Stimulated activated CD4-positive, alpha-beta T cell treated with anti-CD3 and anti-CD28 coated beads, Interleukin-1b, Interleukin-23, amount 100 ng/mL, for 4 hours (primary cell): ENCODE measurements at places on chromosomes 13 and 19.
A peak's percentile ranks its signal among the peaks of the same experiment; 100 is the strongest.

DNA sequence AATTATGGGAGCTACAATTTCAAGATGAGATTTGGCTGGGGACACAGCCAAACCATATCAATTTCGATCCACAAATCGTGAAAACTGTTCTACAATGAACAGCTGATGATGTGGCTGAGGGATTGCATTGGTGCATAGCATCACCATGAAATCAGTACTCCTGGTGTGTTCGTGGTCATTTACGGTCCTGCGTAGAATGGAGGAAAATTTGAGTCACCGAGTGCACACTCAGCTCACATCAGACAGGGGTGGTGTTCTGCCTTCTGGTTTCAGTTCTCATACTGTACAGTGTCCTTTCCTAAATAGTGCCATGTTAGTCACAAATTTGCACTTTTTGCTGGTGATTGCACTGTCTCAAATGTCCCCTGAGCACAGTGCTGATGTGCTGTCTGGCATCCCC is 39.2 kb downstream of the MYH14 start:
- no peak for DNase-seq

GRCh38 chr13:45393941-45394570 is 24.1 kb downstream of the SLC25A30 start:
- DNase-seq = no peak

DNA sequence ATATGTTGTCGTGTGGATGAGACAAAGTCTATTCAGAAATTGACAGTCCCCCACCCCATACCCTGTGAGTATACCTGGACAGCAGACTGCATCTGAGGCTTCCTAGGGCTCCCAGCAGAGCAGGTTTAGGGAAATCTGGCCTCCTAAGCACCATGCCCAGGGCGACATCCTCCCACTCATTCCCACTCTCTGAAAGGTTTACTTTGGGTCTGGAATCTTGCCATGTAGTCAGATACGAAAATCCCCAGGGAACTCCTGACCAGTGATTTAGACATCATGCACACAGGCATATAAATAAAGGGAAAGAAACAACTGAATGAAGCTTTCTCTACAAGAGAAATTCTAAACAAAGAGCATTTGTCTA is 717 bp upstream of the NALCN start:
- no peak for DNase-seq

DNA sequence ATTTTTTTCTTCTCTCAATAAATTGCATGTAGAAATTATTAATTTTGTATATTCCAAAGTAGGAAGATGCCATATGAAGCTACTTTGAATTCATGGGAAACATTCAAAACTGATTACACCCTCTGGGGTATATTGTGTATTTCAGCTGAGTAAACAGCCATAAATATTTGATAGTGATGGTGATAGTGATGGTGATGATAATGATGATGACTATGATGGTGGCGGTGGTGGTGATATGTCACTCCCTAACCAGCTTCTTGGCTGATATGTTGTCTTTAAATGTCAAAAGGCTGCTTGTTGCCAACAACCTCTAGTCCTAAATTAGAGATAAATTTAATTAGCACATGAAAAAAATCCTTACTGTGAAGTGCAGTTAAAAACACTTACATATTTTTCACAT is 102.0 kb downstream of the LRCH1 start:
- DNase-seq = no peak

DNA sequence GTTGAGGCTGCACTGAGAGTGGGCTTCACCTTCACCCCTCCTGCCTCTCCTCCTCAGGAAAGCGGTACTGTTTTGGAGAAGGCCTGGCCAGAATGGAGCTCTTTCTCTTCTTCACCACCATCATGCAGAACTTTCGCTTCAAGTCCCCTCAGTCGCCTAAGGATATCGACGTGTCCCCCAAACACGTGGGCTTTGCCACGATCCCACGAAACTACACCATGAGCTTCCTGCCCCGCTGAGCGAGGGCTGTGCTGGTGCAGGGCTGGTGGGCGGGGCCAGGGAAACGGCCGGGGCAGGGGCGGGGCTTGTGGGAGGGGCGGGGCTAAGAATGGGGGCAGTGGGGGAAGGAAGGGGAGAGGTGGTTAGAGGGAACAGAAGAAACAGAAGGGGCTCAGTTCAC is 7.5 kb downstream of the CYP2A13 start:
- DNase-seq = no peak

DNA sequence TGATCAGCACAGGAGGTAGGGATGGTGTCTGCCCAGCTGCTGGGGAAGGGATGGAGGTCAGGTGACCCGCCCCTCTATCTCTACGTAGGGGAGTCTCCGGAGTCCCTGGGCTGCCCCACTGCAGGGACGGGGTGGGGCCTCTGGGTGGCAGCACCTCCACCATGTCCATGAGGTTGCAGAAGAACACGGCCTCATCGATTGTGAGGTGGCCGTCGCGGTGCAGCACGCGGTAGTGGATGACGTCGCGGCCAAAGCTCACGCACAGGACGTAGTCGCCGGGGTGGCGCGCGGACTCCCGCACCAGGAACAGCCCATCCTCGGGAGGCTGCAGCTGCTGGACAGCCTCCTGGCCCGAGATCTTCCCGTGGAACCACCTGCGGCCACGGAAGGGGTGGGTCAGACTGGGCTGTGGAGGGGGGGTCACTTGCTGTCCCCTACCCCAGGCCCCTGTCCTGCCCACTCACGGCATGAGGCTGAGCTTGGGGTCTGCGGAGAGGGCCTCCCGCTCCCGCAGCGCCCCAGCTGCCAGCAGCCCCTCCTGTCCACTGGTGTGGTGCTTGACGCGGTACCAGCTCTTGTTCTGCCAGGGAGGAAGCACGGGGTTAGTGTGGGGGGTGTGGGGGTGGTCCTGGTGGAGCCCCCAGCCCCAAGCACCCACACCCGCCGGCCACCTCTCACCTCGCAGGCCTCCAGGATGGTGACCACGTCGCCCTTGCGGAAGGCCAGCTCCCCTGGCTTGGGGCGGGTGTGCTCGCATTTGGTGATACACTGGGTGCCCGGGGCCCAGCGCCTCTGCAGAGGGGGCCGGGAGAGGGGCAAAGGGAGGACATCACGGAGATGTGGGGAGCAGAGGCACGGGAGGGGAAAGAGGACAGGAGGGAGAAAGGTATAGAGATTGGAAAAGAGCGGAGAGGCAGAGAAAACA is 2.3 kb downstream of the MATK start:
- no peak for DNase-seq

GRCh38 chr19:40831502-40832430 is 18.5 kb downstream of the CYP2A6 start:
- no peak for DNase-seq

GRCh38 chr19:3482507-3483225 is 575 bp downstream of the SMIM44 start:
- no peak for DNase-seq

DNA sequence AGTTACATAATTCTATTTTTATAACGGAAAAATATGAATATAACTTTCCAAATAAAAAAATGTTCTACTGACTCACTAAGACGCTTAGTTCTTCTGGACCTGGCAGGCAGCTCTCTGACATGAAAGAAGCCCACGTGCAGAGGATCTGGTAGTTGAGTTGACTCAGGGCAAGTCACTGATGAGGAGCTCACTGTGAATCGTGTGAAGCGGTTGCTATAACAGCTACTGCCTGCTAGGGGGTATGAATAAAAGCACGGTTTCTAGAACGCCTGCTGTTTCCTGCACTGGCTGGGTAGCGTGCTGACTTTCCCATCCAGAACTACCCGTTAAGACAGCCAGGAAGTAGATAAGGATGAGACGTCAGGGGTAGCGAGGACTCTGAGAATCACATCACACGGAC is 54.7 kb upstream of the WASF3 start:
- DNase-seq = peak; percentile 9

- DNase-seq = no peak
These were observed 8.2 kb upstream of the UPK1A start for GRCh38 chr19:35657904-35658700.

DNA sequence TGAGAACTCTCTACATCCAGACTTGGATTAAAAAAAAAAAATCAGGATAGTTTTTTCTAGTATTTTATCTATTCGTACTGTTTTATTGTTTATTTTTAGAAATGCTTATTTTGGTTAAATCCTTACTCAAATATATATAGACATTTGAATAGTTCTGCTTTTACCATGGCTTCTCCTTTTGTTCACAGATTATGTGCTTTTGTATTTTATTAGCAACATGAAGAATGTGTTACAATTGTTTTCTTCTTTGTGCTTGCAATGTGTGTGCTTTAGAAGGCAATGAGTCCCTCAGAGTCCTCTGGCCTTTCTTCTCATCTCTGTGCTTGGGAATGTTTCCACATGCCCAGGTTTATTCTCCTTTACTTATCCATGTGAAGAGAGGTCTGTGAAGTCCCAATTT is 324.0 kb downstream of the KCNRG start:
- no peak for DNase-seq

DNA sequence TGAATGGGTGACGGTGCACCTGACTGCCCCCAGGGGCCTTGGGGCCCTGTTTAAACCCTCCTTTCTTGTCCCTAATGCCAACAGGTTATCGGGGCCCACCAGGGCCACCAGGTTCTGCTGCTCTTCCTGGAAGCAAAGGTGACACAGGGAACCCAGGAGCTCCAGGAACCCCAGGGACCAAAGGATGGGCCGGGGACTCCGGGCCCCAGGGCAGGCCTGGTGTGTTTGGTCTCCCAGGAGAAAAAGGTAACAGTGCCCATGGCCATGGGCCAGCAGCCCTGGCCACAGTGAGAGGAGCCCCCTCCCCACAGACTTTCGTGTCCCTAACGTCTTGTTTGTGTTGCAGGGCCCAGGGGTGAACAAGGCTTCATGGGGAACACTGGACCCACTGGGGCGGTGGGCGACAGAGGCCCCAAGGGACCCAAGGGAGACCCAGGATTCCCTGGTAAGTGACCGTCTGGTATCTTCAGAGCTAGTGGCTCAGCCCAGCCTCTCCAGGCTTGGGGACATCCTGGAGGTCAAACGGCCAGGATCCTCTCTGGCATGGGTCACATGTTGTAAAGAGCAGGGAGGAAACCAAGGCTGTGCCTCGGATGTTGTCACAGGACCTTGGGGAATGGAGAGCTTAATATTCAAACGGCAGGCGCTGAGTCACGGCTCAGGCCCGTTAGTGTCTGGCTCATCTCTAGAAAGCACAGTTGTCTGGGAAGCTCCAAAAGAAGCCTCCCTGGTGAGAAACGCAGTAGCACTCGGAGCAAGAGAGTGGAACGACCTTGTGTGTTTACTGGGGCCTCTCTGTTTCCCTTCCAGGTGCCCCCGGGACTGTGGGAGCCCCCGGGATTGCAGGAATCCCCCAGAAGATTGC is 58.3 kb downstream of the RAB20 start:
- no peak for DNase-seq

DNA sequence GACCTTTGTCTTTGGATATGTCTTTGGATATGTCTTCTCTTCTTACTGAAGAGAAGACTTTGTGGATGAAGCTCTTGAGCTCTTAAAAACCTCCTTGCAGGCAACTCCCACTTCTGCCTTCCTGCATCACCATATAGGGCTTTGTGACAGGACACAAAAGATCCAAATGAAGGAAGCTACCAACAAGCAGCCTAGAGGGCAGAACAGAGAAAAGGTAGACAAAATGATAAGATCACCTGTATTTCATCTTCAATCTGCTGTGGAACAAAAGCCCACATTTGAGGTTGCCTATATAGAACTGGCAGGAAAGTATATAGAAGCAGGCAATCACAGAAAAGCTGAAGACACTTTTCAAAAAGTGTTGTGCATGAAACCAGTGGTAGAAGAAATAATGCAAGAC is 42.5 kb downstream of the N4BP2L1 start:
- DNase-seq = no peak

DNA sequence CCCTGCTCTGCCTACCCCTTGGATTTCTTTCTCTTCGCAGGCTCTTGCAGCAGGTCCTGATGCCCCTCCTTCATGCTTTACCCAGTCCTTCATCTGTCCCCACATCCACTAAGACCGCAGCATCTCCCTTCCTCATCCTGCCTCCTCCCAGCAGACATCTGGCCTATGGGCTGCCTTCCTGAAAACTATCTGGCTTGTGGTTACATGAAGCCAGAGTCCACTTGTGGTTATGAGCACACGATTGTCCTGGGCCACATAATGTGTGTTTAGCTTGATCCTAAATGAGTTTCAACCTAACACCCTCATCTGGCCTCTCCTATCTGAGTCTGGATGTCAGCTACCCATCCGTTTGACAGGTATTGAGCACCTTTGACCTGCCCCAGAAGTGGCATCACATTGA is 5.5 kb upstream of the ZNF175 start:
- DNase-seq = no peak

DNA sequence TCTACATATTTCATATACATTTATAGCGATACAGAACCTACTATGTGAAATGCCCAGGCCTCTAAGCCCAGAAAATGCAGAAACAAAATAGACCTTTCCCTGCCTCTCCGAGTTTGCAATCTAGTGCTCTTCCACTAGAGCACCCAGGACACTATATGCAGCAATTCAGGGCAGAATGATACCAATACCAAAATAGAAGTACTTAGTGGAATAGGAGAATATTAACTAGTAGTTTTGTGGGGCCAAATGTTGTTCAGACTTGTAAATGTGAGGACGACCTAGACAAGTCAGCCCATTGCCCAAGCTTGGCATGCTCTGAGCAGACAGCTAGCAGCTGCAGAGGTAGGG is 35.8 kb upstream of the FLT1 start:
- DNase-seq = no peak

DNA sequence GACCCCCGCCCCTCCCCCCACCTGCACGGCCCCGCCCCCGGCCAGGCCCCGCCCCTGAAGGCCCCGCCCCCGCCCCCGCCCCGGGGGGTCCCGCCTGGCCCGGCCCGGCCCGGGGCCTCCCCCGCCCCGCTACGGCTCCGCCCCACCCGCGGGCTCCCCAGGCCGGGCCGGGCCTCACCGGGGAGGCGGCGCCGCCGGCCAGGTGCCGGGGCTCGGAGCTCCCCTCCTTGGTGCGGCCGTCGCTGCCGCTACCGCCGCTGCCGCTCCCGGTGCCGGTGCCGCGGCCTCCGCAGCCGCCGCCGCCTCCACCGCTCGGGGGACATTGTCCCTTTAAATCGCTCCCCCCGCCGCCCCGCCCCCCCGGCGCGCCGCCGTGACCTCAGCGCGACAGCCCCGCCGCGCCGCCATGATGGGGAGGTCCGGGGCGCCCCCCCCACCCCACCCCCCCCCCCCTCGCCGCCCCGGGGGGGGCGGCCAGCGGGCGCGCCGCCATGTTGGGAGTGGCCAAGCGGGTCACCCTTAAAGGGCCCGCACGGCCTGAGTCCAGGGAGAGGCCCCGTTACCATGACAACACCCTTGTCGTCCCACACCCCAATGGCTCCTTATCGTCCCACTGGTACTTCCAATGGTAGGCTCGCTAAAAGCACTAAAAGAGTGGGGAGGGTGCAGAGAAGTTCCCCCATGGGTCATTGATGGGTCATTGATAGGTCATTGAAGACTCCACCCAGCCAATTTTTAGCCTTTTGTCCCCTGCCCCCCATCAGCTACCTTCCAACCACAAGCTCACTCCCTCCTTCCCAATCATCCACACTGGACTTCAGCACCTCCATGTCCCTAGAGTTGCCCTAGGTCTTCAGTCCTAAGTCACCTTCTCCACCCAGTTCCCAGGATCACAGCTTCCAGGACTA is at the start of gene WIZ:
WIZ (minus strand) TSS at position 337 of the 908 bp plus-strand sequence. CDS start 1,649 bp downstream, outside the sequence.
- peak; percentile 87 for DNase-seq

DNA sequence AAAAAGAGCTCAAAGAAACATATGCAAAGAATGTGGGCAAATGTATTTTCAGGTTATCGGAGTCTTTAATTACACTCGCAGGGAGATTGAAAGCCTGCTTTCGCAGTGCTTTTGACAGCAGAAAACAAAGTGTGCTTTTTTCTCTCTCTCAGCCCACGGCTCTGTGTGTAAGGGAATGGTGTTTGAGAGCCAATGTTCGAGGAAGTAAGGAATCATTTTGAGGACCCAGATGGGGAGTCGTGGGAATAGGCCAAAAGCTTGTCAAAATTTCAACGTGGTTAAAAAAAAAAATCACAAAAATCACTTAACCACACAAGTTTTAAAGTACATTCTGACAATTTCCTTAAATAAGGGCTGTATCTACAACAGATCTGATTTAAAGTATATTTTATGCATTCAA is 197.1 kb upstream of the IRS2 start:
- DNase-seq = no peak
